T-cell (primary cell): ENCODE measurements at places on chromosomes 1 and 21. TPM values are rescaled to one million over a fixed set of nuclear protein-coding genes. Genes with fewer than 3 reads are reported as not detected.

PTPN22 gene
- 26.6 TPM for total RNA-seq

QSOX1 gene
- 32.5 TPM for total RNA-seq

ALDH4A1 gene
- total RNA-seq: 2.2 TPM

SDC3 gene
- total RNA-seq: 0.07 TPM

TPTE gene
- not detected for total RNA-seq

SLC44A5 gene
- 2.4 TPM for total RNA-seq

KLF17 gene
- total RNA-seq: not detected

ZMPSTE24 gene
- 12.4 TPM for total RNA-seq

C1orf35 gene
- total RNA-seq: 32.5 TPM

- peaks cover 4% of the 10 kb centered on the region for H3K27me3 ChIP-seq
- no peak overlapping the region for H3K4me3 ChIP-seq
- H3K4me1 ChIP-seq: peaks cover 12% of the 10 kb centered on the region
- no peaks in the 10 kb centered on the region for H3K36me3 ChIP-seq
- no peak overlapping the region for H3K27ac ChIP-seq
Observed at GRCh38 chr21:15549671-15550070, 180.1 kb upstream of the USP25 start.

DNA sequence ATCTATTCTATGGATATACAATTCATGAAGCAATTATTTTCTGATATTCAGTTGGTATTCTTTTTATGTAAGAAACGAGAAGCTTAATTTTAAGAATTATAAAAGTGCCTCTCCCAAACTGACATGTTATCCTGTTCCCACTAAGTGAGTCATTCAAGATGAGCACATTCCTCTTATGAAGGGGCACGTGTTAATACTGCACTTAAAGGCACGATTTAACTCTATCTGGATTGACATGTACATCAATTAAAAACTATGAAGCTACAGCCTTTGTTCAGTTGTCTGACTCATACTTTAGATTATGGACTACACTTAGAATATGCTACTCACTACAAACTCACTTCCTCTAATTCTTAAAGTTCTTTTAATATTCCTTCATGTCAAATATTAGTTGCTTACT is 111.6 kb downstream of the CYYR1 start:
- no peak overlapping the region for H3K27ac ChIP-seq
- no peak for DNase-seq
- H3K36me3 ChIP-seq: no peaks in the 10 kb centered on the region
- H3K4me3 ChIP-seq: no peak overlapping the region

DNA sequence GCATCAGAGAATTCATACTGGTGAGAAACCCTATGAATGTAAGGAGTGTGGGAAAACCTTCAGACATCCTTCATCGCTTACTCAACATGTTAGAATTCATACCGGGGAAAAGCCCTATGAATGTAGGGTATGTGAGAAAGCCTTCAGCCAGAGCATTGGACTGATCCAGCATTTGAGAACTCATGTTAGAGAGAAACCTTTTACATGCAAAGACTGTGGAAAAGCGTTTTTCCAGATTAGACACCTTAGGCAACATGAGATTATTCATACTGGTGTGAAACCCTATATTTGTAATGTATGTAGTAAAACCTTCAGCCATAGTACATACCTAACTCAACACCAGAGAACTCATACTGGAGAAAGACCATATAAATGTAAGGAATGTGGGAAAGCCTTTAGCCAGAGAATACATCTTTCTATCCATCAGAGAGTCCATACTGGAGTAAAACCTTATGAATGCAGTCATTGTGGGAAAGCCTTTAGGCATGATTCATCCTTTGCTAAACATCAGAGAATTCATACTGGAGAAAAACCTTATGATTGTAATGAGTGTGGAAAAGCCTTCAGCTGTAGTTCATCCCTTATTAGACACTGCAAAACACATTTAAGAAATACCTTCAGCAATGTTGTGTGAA is 12.8 kb downstream of the ZFP69B start:
- H3K27ac ChIP-seq: no peak overlapping the region
- no peak for DNase-seq
- no peaks in the 10 kb centered on the region for H3K27me3 ChIP-seq
- H3K4me3 ChIP-seq: no peak overlapping the region

- H3K27me3 ChIP-seq: no peaks in the 10 kb centered on the region
- peaks cover 11% of the 10 kb centered on the region for H3K4me1 ChIP-seq
- no peak overlapping the region for H3K27ac ChIP-seq
- H3K4me3 ChIP-seq: no peak overlapping the region
Observed at GRCh38 chr21:44359396-44359795, 6.0 kb downstream of the TRPM2 start.

GRCh38 chr1:243786531-243786930 is 63.5 kb downstream of the AKT3 start:
- H3K27ac ChIP-seq: no peak overlapping the region
- no peak overlapping the region for H3K4me3 ChIP-seq
- no peak for DNase-seq

DNA sequence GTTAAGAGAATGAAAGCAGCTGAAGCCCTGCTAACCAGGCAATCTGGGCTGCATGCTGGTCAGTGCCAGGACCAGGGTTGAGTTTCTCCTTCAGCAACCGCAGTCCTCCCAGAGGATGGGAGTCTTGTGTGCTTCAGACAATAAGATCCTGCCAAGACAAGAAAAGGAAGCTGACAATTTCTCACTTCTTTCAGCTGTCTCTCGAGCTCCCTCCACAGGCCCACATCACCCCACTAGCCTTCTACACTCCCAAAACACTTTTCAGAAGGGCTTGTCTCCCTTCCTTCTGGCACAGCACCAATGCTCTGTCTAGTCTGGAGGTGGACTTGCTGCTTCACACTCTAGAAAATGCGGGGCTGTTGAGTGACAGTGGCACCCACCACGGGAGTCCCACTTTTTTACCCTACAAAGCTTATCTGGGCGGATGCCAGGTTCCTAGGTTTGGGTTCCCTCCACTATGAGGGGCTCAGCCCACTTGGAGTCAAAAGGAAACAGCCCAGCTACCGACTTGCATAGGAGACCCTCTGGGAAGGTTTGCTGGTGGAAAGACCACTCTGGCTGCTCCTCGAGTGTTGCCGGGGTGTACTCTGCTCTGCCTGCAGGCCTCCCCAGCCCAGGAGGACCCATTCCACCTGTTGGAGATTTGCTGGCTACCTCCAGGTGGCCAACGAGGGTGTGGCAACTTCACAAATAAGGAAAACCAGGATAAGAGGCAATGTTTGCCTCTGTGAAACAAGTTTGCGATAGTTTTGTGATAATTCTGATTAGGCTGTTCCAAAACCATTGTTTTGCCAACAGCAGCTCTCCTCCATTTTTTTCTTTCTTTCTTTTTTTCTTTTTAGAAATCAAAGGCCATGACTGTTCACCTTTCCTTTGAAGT is 68.9 kb downstream of the TENT5C start:
- no peaks in the 10 kb centered on the region for H3K36me3 ChIP-seq
- H3K4me1 ChIP-seq: peaks cover 13% of the 10 kb centered on the region
- peak; percentile 57 for DNase-seq
- no peak overlapping the region for H3K27ac ChIP-seq
- H3K27me3 ChIP-seq: peaks cover 17% of the 10 kb centered on the region

GRCh38 chr1:166980818-166981217 is 5.5 kb upstream of the ILDR2 start:
- no peaks in the 10 kb centered on the region for H3K36me3 ChIP-seq
- H3K4me1 ChIP-seq: no peaks in the 10 kb centered on the region
- H3K4me3 ChIP-seq: no peak overlapping the region
- no peak overlapping the region for H3K27ac ChIP-seq
- H3K27me3 ChIP-seq: no peaks in the 10 kb centered on the region
- DNase-seq: no peak

- H3K4me3 ChIP-seq: no peak overlapping the region
- H3K27ac ChIP-seq: no peak overlapping the region
- no peaks in the 10 kb centered on the region for H3K4me1 ChIP-seq
Observed at GRCh38 chr1:39164256-39164655, 40.2 kb upstream of the MACF1 start.

- peaks cover 19% of the 10 kb centered on the region for H3K27me3 ChIP-seq
- no peaks in the 10 kb centered on the region for H3K36me3 ChIP-seq
- peak overlapping the region; percentile 68 for H3K4me3 ChIP-seq
- peak overlapping the region; percentile 86 for H3K27ac ChIP-seq
Observed at GRCh38 chr1:2641381-2642130, 8.7 kb upstream of the MMEL1 start.

DNA sequence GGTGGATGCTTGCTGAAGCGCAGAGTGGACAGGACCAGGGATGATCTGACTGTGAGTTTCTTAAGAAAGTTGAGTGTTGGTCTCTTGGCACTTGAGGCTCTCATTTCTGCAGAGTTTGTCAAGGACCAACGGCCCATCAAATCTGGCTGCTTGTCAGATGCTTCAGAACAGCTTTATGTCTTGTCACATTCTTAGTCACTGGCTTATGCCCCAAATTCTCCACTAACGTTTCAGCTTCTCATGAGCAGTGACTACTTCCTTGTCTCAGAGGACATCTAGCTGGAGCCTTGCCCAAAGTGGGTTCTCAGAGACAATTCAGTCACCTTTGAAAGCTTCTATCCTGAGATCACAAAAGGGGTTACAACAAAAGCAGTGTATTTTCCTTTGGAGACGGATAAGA is 92.3 kb downstream of the ST6GALNAC5 start:
- no peak overlapping the region for H3K4me3 ChIP-seq
- H3K27me3 ChIP-seq: no peaks in the 10 kb centered on the region
- no peak for DNase-seq
- no peaks in the 10 kb centered on the region for H3K4me1 ChIP-seq

DNA sequence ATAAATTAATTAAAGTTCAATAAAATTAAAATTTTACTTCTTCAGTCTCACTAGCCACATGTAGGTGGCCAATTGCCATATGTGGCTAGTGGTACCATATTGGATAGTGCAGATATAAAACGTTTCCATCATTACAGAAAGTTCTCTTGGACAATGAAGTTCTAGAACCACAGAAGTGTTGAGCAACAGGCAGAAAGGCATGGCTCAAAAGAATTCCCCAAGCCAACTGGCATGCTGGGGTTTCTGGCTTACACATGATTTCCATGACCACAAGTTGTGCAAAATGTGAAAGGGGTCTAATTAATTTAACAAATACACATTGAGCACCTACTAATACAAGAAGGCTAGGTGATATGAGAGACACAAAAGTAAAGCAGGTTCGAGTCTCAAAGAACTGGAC is 72.2 kb upstream of the CDC42BPA start:
- no peaks in the 10 kb centered on the region for H3K27me3 ChIP-seq
- H3K4me1 ChIP-seq: no peaks in the 10 kb centered on the region
- no peak for DNase-seq
- no peak overlapping the region for H3K27ac ChIP-seq

GRCh38 chr1:81804312-81804711 is 3.6 kb downstream of the ADGRL2 start:
- no peak overlapping the region for H3K27ac ChIP-seq
- H3K27me3 ChIP-seq: peaks cover 21% of the 10 kb centered on the region
- no peak overlapping the region for H3K4me3 ChIP-seq
- no peaks in the 10 kb centered on the region for H3K36me3 ChIP-seq
- H3K4me1 ChIP-seq: peaks cover 7% of the 10 kb centered on the region

DNA sequence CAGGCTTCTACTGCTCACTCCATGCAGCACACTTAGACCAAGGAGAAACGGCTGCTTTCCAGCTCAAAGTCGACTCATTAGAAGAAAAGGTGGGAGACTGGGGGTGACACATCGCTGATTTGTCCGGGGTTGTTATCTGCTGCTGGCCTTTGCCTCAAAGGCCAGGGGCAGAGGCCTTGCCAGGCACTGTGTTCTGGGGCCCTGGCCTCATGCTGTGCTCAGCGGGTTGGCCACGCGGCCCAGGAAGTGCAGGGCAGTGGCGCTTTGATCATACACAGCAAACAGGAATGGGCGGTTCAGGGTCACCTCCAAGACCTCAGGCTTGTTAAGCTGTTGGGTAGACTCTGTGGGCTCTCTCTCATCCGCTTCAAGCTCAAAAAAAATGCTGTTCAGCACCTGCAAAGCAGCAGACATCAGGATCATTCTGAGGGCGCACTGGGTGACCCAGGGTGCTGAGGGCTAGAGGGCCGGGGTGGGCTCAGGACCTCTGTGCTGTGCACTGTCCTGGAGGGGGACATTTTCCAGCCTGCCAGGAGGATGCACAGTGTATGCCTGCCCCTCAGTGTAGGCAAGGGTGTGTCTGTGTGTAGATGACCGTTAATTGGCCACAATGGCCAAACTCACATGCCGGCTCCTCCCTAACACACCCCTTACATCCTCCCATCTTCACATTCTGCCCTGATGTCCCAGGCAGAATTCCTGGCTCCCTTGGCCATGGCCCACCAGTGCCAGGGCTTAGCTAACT is 10.8 kb downstream of the AGT start:
- H3K4me3 ChIP-seq: no peak overlapping the region
- H3K4me1 ChIP-seq: no peaks in the 10 kb centered on the region
- H3K27me3 ChIP-seq: peaks cover 20% of the 10 kb centered on the region
- no peak for DNase-seq
- H3K27ac ChIP-seq: no peak overlapping the region
- H3K36me3 ChIP-seq: no peaks in the 10 kb centered on the region

- no peak for DNase-seq
- no peaks in the 10 kb centered on the region for H3K36me3 ChIP-seq
- no peak overlapping the region for H3K27ac ChIP-seq
- no peaks in the 10 kb centered on the region for H3K4me1 ChIP-seq
Observed at GRCh38 chr1:247576514-247576913, 11.6 kb upstream of the OR2G2 start.

DNA sequence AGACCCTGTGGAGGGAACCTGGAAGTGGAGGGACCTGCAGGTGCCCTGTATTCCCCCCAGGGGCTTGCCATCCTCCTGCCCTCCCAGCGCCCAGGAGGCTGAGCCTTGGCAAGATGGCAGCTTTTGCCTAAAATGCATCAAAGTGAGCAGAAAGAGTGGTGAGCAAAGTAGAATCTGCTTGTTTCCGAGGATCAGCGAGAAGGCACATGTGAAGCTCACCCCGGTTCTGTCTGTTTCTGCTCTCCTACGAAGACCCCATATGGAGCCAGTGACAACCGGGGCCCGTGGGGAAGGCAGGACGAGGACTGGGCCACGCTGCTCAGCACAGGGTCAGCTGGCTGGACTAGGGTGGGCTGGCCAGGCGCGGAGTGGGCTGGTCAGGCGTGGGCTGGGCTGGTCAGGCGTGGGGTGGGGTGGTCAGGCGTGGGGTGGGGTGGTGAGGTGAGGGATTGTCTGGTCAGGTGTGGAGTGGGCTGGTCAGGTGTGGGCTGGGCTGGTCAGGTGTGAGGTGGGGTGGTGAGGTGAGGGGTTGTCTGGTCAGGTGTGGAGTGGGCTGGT is 5.2 kb upstream of the FNDC10 start:
- H3K4me3 ChIP-seq: no peak overlapping the region
- H3K4me1 ChIP-seq: peaks cover 12% of the 10 kb centered on the region
- no peak overlapping the region for H3K27ac ChIP-seq
- no peak for DNase-seq
